ENCODE measurements at places on chromosomes 11 and 22.

DNA sequence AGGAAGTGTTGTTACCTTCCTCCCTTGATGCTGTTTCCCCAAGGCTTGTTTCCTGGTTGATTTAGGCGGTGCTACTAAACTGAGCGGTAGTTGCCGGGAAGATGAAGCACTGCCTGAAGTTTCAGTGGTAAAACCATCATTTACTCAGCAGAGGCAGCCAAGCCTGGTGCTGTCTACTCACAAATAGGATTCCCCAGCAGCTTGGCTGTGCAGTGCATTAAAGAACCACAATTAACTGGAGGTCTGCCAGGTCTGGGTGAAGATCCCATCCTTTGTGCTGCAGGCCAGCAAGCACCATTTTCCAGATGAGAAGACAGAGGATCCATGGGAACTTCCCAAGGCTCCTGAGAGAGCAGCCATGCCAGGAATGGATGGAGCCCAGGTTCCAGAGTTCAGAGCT, 231.9 kb upstream of the E2F8 start:
- DNase-seq = no peak

- DNase-seq = no peak
Observed at GRCh38 chr22:47836957-47837356, 1074.5 kb downstream of the TBC1D22A start.

GRCh38 chr11:95067841-95068219, 1.1 kb downstream of the SRSF8 start:
- DNase-seq = no peak

DNA sequence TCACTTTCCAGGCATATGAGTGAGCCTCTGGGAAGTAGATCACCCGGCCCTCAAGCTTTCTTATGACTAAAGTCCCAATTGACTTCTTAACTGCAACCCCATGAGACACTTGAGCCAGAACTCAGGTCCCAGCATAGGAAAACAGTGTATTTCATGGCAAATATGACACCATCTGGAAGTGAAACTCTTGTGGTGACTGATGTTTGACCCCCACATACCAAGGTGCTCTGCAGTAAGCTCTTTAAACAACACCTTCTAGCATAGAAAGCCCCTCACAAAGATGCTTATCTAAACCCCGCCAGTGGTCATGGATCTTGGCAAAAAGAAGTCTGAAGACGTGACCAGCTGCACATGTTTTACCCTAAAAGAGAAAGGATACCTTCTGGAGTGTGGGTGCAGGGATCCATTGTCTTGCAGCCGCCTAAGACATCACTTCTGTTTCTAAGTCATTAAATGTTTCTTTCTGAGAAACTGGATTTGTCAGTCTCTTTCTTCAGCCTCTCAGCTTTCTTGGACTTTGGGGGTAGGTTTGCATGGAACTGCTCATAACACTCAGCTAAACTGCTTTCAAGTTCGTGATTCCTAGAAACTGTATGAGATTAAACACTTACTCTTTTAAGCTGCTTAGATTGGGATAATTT, 7.4 kb upstream of the PELI3 start:
- no peak for DNase-seq

DNA sequence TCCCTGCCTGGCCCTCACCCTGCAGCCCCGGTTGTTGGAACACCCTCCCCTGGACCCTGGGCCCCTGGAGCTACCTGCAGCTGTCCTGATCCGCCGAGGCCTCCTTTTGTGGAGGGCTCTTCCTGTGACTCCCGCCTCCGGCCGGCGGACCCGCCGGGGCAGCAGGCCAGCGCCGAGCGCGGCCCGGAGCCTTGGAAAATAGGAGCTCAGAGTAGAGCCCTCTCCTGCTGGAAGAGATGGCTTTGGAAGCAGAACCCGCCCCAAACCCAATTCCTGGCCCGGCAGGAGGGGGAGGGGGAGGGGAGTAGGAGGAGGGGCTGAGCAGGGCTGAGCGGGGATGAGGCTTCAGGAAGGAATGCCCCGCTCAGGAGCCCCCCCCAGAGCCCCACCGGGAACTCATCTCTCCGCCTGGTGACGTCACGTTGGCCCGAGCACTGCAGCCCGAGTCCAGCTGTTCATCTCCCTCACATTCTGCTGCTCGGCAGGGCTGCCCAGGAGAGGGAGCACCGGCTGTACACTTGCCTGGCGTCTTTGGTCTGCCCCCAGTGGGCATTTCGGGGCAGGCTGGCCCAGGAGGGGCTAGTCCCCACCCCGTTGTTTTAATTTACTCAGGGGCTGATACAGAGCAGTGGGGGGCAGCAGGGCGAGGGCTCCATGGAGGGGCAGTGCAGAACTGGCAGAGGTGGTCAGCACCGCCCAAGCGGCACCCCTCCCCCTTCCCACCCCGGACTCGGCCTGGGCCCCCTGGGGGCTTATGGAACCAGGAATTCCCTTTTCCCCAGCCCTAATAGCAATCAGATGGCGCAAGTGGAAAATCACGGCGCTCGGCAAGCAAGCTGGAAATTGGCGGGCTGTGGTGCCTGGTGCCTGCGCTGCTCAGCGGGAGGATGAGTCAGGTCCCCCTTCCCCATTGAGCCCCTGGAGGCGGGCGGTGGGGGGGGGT, at the start of gene MRGPRF:
TSS of gene MRGPRF (minus strand) at position 238 of the 943 bp plus-strand sequence. CDS start 3,345 bp downstream, outside the sequence.
- peak; percentile 84 for DNase-seq

DNA sequence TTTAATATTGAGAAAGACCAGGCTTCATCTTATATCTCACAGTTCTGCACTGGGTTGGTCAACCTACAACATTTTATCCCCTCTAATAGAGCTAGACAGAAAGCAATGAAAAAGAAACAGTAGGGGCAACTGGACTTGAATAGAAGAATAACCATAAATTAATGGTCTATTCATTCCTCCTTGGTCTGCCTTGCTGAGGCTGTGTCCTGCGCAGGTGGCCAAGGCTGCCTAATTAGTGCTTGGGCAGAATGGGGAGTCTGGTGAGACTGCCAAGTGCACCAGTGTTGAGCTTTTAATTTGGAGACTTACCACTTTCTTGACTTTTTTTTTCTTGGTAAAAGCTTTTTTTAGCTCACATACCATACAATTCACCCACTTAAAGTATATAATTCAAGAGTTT, 35.0 kb upstream of the SPON1 start:
- no peak for DNase-seq

DNA sequence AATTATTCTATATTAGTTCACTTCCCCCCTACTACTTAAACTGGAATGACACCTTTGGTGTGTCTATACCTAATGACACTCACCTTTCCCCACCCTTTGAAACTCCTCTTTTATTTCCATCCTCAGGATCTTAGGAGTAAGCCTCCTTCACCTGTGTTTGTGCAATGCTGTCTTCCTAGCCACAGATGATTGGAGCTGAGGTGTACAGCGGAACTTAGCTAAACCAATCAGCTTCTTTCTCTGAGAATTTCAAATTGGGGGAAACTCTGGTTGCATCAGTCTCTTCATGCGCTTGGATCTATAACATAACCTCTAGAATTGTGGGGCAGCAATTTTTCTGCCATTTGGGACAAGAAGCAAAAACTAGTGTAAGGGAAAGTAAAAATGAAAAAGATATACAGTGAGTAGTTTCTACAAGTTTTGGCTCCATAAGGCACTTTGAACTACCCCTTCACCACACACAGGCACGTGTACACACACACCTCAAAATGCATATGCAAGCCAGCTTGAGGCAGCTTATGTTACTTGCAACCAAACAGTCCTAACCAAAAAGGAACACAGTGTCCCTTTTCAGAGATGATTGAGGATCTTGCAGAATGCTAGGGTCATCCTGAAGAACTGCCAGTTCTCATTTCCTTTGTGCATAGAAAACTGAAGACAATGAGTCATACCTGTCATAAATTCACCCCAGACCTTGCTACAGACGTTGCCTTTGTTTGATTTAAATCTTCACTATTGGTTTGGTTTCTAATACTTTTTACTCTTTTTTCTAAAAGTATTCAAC, 36.0 kb upstream of the LDLRAD3 start:
- DNase-seq = no peak

- no peak for DNase-seq
Observed at GRCh38 chr22:24426436-24426835, 963 bp upstream of the ADORA2A start.

- no peak for DNase-seq
Observed at GRCh38 chr22:30079952-30080533, at the start of gene HORMAD2. TSS of gene HORMAD2 (plus strand) at chr22:30080464. CDS start at chr22:30093953, 13,489 bp downstream.

GRCh38 chr11:16897470-16898061, 116.6 kb downstream of the PLEKHA7 start:
- DNase-seq = no peak

GRCh38 chr11:7050191-7050590, 29.9 kb downstream of the NLRP14 start:
- no peak for DNase-seq

- DNase-seq = no peak
Observed at GRCh38 chr11:76559346-76559745, 111.2 kb downstream of the LRRC32 start.

- no peak for DNase-seq
Observed at GRCh38 chr11:129061492-129062230, 119.0 kb upstream of the TP53AIP1 start.

- no peak for DNase-seq
Observed at GRCh38 chr22:49081926-49082325, 745.7 kb downstream of the BRD1 start.

DNA sequence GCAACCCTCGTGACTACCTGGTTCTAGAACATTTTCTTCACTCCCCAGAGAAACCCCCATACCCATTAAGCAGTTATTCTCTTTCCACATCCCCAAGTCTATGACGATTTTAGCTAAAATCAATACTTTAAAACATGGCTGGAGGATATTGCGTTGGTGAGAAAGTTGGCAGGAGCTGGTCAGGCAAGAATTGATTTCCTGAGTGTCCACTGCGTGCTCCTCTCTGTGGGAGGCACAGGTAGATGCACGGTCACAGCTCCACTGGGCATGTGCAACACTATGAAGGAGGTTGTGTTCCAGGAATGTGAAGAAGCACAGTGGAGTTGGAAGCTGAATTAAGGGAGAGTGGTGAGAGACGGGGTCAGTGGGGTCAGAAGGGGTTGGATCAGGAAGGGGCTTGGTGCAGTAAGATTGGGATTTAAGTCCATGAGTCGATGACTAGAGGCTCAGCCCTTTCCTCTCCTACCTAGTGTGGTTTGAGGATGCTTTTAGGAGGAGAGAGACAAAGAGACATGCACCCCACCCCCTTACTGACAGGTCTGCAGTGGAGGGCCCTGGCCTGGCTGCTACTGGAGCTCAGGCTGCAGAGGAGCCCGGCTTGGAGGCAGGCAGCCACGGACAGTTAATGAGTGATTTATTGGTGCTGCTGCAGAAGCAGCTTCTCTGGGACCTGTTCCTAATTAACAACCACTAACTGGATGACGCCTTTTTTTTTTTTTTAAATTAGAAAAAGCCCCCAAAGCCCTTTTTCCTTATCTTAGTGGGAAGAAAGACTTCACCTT, 395.6 kb downstream of the TENM4 start:
- no peak for DNase-seq

DNA sequence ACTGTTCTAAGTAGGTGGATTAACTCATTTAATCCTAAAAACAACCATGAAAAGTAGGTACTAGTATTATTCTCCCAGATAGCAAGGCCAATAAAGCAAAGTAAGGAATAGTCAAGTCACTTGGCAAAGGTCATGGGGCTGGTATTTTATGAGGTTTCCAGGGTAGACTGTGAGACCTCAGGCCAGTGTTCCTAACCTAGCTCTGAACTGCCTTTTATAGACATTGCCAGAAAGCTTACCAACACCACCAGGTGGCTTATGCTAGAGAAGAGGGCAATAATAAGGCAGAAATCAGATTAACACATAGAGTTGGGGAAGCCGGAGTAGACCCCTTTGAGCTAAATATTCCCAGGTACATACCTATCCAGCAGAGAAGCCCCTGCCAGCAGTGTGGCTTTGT, 490.9 kb upstream of the TENM4 start:
- DNase-seq = no peak

- DNase-seq = no peak
Observed at GRCh38 chr11:18485913-18486528, 30.4 kb downstream of the LDHAL6A start.

DNA sequence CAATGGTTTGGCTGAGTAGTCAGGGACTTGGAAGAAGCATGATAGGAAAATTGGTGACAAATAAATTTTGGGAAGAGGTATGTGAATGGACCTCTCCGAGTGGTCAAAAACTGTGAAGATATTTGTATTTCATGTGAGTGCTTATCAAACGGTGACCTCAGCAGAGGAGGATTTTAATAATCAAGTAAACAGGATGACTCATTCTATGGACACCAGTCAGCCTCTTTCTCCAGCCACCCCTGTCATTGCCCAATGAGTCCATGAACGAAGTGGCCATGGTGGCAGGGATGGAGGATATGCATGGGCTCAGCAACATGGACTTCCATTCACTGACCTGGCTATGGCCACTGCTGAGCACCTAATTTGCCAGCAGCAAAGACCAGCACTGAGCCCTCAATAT, 21.2 kb downstream of the MS4A4E start:
- DNase-seq = no peak

DNA sequence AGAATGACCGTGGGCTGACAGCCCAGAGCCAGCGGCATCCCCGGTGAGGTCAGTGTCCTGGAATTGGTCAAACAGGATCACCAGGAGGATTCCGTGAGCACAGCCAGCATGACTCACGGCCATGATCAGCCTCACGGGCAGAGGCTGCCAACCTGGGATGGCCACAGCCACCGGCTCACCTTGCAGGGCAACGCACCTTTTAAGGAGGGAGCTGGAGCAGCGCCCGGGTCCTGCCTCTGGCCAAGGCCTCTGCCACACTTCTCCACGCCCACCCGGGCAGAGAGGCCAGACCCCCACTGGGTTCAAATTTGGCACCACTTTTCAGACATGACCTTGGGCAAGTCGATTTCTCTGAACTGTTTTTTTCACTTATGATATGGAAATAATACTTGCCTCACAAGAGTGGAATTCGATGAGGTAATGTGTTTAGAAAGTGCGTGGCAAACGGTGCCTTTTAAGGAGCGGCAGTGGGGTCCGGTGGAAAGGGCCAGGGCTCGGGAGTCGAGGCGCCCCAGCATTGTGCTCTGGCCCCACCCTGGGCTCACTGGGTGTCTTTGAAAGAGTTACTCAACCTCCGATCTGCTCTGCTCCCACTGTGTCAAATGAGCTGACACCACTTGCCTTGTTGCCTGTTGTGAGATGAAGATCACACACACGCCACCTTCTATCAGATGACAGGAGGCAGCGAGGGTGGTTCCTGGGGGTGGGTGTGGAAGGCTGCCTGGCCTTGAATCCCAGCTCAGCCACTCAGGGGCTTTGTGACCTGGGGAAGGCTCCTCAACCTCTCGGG, 16.0 kb downstream of the TXN2 start:
- DNase-seq = peak; percentile 83

- no peak for DNase-seq
Observed at GRCh38 chr11:43212279-43212678, 99.5 kb upstream of the API5 start.

DNA sequence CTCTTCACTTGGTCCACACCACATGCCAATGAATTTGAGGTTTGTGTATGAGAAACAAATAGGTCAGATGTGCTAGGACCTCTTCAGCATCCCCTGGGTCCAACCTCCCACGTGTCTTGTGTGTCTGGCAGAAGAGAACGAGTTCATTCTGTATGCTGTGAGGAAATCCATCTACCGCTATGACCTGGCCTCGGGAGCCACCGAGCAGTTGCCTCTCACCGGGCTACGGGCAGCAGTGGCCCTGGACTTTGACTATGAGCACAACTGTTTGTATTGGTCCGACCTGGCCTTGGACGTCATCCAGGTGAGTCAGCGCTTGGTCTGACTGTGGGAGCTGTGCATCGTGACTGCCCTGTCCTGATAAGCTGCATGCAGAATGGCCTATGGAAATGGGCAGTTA, 101.0 kb upstream of the SORL1-AS1 start:
- no peak for DNase-seq

- no peak for DNase-seq
Observed at GRCh38 chr11:133269267-133269666, 263.0 kb downstream of the OPCML start.

GRCh38 chr22:46393873-46394272, 58.4 kb downstream of the TRMU start:
- no peak for DNase-seq

GRCh38 chr11:107996006-107996776, 12.5 kb upstream of the CUL5 start:
- DNase-seq = no peak
